ENCODE measurements at places on chromosomes 2 and 18.

- no peak for DNase-seq
These were observed 18.3 kb upstream of the RPL31 start for GRCh38 chr2:100983684-100984310.

- DNase-seq, result no peak
These were observed 2.4 kb upstream of the PRKD3 start for GRCh38 chr2:37326866-37327634.

DNA sequence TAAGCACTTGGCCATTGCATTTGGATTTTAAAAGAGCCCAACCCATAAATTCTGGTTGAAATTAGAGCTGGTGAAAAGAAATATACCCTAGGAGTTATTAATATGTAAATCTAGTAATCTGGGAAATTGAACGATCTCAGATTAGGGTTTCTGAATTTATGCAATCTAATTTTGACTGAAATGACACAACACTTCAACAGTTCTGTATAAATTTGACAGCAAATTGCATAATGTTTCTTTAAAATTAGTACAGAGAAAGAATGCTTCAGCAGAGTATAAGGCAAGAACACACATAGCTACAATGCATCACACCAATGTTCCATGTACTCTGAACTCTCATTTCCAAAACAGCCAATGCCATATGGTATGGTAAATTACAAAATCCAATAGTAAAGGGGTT, 201.5 kb upstream of the ITGA4 start:
- no peak for DNase-seq

DNA sequence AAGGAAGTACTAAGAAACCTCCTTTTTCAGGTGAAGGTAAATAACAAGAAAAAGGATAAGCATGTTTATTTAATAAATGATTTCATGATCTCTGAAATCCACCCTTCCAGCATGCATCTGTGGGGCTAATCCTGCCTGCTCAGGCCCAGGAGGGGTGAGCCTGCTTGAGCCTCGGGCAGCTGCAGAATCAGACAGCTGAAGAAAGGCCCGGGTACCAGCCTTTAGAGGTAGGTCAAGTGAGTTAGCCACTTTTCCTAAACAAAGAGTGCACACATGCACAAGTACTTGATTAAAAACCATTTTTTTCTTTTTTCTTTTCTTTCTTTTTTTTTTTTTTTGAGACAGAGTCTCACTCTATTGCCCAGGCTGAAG, 25.7 kb upstream of the FZD7 start:
- no peak for DNase-seq

GRCh38 chr2:168252976-168253375, 5.6 kb upstream of the STK39 start:
- DNase-seq, result no peak

DNA sequence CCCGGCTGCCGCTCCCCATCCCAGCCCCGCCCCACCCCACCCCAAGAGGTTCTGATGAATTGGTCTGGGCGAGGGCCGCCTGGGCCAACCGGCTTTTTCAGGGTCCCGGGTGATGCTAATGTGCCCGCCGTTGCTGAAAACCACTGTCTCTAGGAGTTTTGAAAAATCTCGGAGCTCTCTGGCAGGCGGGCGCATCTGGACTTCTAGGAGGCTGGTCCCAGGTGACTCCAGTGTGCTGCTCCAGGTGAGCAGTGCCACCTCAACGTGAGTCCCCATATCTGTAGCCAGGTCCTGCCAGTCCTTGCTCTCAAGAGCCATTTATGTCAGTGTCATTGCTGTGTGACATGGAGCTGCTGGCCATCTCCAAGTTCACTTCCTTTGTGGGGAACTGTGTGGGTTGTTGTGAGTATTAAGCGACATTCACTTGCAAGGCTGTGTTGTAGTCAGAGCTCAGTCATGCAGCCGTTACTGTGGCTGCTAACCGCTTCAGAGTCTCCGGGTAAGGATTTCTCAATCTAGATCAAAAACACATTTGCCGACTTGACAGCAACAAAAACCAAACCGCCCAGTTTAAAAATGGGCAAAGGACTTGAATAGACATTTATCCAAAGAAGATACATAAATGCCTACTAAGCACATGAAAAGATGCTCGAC, at the start of gene RFX8:
Gene RFX8, minus strand, starts transcription at position 382 of the 654 bp plus-strand sequence. CDS start 8,264 bp downstream, outside the sequence.
- DNase-seq, result no peak

DNA sequence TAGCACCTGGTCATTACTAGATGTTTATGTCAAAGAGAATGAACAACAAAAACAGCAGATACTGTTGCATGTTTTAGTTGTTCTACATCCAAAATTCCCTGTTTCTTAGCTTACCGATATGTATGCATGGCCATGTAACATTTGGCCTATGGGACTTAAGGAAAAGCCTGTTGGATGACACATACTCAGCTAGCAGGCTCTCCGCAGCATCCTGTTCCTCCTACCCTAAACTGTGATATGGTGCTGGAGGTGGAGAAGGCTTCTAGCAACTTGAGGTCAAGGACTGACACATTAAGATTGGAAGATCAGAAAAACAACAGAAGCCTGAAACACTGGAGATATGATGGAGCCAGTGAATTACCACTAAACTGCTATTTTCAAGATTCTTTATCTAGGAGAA, 537.8 kb downstream of the LRRTM4 start:
- DNase-seq, result no peak

DNA sequence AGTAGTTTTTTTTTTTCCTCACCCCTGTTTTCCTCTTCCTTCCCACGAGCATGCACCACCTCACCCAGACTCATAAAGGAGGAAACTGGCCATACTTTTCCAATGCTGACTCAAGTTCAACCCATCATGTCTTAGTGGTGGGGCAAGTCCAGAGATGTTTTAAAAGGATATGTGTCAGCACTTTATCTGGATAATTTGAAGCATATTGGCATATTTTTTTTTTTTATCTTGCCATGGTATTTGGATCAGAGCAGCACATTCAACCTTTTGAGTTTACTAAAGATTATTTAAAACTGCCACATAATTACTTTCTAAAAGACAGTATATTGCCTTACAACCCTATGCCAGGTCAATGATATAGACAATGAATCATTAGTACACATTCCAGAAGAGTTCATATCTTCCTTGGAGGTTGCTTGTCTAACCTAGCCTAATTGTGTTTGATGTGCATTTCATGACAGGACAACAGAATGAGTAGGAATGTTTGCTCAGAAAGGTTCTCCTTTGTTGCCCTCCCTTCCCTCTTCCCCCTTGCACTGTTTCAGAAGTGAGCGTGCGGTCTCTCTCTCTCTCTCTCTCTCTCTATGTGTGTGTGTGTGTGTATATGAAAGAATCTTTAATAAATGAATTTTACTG, 950.7 kb upstream of the FAM98A start:
- no peak for DNase-seq

DNA sequence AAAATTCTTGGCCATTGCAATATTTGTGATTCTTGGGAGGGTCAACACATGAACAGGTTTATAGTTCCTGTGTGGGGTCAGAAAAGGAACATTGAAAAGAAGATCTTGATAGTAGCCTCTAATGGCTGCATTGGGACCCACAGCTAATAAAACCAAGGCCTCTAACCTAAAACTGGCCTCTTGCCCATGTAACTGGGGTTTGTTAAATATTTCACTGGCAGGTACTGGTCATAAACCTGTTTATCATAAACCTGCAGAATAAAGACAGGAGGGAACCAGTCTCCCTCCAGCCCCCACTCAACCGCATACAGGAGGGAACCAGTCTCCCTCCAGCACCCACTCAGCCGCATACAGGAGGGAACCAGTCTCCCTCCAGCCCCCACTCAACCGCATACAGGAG, 125.3 kb downstream of the PXDN start:
- no peak for DNase-seq

- DNase-seq, result no peak
These were observed 1.4 kb upstream of the ZNF804A start for GRCh38 chr2:184596819-184597411.

- no peak for DNase-seq
These were observed 60.3 kb upstream of the LMAN1 start for GRCh38 chr18:59419386-59419785.

DNA sequence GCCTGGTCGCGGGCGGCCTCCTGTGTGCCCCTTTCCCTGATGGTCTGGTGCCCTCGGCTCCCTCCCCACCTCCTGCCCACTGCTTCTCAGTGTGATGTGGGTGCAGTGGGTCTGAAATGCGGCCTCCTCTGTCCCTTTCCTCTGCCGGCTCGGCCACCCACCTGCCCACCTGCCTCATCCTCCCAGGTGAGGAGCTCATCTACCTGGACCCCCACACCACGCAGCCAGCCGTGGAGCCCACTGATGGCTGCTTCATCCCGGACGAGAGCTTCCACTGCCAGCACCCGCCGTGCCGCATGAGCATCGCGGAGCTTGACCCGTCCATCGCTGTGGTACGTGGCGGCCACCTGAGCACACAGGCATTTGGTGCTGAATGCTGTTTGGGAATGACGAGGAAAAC, 18.3 kb downstream of the DTYMK start:
- no peak for DNase-seq

- no peak for DNase-seq
These were observed 54.8 kb upstream of the CCDC141 start for GRCh38 chr2:179104736-179105135.

- DNase-seq, result no peak
These were observed 22.5 kb upstream of the PLEKHM3 start for GRCh38 chr2:208047840-208048239.

GRCh38 chr18:42545825-42546224, 569.7 kb downstream of the RIT2 start:
- no peak for DNase-seq

GRCh38 chr18:13562494-13563029, 163.8 kb downstream of the FAM210A start:
- no peak for DNase-seq

DNA sequence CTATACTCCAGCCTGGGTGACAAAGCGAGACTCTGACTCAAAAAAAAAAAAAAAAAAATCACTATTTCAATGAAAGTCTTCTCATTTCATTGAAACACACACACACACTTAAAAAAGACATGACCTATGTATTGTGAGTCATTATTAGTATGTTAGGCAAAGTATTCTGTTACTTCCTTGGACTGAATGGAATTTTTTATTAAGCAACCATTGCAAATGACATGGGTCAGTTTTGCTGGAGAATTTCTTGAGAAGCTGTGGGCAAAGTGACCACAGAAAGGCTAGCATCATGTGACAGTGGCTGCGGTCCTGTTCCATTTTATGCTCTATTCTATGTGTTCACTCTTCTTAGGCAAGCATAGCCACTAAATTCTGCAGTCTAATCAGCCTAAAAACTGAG, 695.7 kb downstream of the TDRD15 start:
- no peak for DNase-seq

DNA sequence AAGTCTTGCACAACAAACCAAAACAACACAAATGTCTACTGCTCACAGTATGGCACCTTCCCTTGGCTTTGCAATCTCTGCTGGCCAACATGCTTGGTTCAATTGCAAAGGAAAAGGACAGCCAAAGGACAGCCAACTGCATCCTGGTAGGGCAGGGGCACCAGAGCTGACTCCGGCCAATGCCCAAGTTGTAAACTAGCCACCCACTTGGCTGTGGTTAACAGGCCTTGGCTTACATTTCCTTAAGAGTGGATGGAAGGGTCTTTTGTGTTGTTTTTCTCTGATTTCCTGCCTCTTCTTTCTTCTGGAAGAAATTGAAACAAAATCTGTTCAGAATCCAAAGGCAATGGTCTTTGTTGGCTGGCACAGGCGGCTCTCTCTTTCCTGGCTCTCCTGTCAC, 119.1 kb upstream of the TRIB2 start:
- DNase-seq, result no peak

DNA sequence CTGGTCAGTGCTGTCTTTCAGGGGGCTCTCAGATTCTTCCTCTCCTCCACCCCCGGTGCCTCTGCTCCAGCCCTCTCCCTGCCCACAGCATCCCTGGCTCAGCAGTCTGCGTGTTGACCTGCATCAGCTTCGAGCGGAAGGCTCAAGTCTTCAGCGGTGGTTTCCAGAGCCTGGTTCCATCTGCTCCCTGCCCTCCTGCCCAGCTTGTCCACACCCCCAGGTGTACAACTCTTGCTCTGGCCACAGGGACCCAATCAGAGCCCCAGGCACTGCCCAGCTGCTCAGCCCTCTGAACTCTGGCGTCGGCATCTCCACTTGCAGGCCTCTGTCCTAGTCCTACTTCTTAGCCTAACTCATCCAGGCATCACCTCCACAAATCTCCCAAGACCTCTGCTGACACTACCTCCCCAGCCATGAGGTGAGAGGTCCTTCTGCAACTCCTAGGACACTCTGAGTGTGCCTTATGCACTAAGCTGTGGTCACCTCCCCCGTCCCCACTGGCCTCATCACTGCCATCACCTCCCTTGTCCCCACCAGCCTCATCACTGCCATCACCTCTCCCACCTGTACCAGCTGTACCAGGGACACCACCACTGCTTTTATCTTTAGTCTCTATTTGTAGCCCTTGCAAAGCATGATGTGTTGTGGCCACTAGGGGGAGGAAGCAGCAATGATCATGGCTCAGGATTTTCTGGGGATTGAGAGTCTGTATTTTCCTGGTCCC, 60.9 kb downstream of the EDAR start:
- DNase-seq, result no peak

DNA sequence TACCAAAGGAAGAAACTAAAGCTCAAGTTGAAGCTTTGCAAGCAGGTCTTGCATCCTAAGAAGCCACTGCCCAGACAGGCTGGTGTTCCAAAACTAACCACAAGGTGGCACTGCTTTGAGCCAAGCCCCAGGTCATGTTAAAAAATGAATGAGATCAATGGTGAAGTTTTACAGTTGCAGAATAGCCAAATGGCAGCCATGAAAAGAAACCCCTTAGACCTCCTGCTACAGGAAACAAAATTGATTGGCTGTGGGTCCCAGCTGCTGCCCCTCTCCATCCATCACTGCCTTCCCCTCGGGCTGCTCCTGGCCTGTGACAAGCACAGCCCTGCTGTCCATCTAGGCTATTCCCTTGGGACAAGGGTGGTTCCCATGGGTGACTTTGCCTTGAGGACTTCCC, 20.7 kb upstream of the MREG start:
- DNase-seq, result no peak

DNA sequence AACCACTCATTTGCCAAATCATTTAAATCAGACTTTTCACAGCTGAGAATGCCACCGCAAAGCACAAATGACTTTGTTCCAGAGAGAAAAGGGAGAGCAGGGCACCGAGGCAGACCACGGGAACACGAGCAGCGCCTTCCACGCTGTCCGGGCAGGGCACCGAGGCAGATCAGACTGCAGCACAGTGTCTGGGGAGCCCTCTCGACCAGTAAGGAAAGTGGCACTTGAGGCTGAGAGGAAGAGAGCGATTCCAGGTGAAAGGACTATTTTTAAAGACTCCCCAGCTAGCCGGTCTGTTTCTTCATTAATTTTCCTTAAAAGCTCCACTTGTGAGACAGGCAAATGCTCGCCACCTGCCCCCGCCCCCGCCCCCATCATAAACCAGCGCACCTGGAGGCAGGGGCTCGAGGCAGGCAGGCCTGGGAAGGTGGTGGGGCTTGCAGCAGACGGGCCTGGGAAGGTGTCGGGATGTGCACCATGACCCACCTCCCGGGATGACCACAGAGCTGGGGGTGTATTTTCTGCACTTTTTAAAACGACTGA, 80.9 kb upstream of the CTDP1 start:
- no peak for DNase-seq

- no peak for DNase-seq
These were observed 28.5 kb upstream of the ACTR2 start for GRCh38 chr2:65199166-65199565.
